ENCODE measurements at places on chromosomes 2 and 18.

GRCh38 chr18:377088-377487 lies 109.2 kb upstream of the THOC1 start:
- DNase-seq: no peak

GRCh38 chr2:216880509-216881184 lies 20.8 kb upstream of the TNP1 start:
- no peak for DNase-seq

DNA sequence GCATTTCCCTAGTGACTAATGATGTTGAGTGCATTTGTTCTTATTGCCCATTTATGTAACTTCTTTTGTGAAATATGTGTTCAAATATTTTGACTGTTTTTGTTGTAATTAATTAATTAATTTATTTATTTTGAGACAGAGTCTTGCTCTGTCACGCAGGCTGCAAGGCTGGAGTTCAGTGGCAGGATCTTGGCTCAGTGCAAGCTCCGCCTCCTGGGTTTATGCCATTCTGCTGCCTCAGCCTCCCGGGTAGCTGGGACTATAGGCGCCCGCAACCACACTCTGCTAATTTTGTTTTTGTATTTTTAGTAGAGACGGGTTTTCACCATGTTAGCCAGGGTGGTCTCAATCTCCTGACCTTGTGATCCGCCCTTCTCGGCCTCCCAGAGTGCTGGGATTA lies 71.9 kb downstream of the TAF4B start:
- no peak for DNase-seq

- DNase-seq: no peak
Measured at GRCh38 chr2:133894429-133894828, 326.2 kb upstream of the NCKAP5 start.

GRCh38 chr18:79554321-79554720 lies 125.3 kb upstream of the CTDP1 start:
- no peak for DNase-seq

GRCh38 chr2:33518200-33518599 lies 41.8 kb downstream of the RASGRP3 start:
- no peak for DNase-seq

DNA sequence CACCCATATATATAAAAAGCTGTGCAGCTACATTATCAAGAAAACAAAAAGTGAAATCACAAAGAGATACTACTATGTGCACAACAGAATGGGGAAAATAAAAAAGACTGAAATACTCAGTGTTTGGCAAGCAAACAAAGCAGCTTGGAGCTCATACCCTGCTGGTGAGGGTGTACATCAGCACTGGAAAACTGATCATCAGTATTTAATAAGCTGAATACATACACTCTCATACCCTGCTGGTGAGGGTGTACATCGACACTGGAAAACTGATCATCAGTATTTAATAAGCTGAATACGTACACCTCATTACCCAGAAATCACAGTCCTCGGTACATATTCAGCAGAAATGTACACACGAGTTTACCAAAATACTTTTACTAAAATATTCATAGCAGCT lies 220.8 kb downstream of the SPP2 start:
- no peak for DNase-seq

GRCh38 chr18:50721451-50722120 lies 98.2 kb downstream of the MRO start:
- DNase-seq: no peak

DNA sequence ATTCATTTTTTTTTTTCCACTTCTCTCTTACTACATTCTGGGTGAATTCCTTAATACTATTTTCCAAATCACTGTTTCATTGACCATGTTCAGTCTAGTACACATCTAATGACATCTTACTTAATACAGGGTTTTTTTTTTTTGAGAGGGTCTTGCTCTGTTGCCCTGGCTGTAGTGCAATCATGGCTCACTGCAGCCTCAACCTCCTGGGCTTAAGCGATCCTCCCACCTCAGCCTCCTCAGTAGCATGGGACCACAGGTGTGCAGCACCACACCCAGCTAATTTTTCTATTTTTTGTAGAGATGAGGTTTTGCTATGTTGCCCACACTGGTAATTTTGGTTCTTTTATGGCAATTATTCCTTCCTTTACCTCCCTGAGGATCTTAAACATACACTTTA lies 29.4 kb downstream of the FBXO11 start:
- no peak for DNase-seq

DNA sequence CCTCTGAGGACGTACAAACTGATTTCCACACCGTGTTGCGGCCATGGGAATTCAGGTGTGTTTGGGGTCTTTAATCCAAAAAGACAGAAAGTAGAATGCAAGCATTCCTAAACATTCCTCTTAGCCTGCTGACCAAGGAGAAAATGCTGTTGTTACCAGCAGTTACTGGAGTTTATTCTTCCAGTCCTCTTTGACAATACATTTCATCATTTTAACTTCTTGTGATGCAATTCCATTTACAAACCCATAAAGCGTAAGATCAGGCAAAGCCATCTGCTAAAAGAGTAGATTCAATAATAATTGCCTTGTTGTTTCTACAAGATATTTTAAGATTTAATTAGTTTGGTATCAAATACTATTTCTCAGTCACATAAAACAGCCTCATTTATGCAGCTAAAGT lies 32.7 kb downstream of the SPIRE1 start:
- no peak for DNase-seq

- DNase-seq: no peak
Measured at GRCh38 chr2:70709275-70710037, 58.5 kb downstream of the ADD2 start.

DNA sequence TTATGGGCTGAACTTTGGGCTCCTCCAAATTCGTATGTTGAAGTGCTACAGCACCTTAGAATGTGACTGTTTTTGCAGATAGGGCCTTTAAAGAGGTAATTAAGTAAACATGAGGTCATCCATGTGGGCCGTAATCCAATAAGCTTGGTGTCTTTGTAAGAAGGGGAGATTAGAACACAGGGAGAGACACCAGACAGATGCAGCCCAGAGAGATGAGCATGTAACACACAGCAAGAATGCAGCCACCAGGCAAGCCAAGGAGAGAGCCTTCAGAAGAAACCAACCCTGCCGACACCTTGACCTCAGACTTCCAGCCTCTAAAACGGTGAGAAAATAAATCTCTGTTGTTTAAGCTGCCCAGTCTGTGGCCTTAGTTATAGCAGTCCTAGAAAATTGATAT lies 74.3 kb downstream of the HRH4 start:
- no peak for DNase-seq

DNA sequence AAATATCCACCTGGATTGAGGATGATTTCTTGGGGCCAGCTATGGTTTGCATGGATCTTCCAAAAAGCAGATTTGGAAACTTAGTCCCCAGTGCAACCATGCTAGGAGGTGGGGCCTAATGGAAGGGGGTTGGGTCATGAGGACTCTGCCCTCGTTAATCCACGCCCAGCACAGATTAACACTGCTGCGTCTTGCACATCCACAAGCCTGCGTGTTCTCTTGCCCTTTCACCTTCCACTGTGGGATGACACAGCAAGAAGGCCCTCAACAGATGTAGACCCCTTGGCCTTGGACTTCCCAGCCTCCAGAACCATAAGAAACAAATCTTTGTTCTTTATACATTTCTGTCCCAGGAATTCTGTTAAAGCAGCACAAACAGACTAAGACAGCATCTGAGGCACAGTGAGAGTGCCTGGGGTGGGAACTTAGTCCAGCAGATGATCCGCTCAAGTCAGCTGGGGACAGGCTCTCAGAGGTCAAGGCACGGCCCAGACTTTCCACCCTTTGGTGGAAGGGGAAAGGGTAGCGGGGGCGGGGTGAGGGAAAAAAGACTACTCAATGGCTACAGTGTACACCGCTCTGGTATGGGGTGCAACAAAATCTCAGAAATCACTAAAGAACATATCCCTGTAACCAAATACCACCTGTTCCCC lies 2.4 kb downstream of the RAB17 start:
- DNase-seq: no peak

- no peak for DNase-seq
Measured at GRCh38 chr2:37390777-37391176, 46.3 kb downstream of the QPCT start.

DNA sequence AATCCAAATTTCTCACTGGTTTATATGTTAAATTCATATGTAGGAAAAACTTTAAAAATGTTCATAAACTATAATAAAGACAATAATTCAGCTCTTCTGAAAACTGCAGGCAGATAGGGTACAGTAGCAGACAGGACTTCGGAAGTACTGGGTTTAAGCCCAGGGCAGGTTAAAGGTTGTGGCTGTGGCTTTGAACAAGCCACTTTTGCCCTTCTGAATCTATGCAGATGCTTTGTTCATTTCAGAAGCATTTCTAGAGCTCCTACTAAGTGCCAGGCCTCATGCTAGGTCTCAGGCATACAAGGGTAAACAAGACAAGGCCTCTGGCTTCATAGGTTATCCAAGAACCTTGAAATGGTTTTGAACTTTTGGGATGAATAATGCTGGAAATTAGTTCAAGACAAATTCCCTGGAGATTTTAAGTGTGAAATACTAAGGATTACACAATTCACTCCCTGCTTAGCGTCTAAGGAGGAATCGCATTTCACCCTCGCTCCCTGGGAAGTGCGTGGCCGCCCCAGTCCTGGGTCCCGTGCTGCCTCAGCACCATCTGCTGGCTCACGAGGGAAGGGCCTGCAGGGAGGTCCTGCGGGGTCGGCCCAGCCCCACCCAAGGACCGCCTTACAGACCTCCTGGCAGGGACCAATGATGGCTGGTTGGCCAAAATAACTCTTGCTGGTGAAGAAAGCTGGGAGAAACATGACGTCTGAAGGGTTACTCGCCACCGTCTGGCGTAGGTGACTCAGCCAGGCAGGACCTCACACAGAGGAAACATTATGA lies 67.7 kb upstream of the L3MBTL4 start:
- no peak for DNase-seq

DNA sequence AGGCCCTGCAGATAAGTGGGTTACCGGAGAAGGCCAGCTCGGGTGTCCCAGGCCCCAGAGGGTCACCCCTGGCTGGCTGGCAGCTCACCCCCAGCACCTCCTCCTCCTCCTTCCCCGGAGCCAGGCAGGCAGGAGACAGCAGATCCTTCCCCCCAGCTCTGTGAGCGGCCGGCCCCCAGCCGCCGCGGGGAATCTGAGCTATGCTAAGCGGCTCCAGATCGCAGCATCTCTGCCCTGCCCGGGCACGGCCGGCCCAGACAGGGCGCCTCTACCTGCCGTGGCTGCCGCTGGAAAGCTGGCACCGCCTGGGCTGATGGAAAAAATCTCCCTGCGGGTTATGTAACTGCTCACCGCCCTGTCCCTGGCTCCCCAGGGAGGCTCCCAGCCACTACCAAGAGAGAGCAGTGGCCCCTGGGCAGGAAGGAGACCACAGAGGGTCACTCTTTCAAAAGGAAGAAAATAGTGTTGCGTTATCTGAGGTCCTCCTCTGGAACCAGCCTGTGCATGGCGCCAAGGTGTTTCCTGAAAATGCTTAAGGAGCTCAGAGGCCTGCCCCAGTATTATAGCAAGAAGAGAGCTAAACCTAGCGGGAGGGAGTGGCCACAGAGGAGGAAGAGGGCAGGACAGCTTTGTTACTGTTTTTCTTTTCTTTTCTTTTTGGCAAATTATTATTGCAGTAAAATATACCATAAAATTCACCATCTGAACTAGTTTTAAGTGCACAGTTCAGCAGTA lies 179.0 kb downstream of the SMAD7 start:
- DNase-seq: no peak

DNA sequence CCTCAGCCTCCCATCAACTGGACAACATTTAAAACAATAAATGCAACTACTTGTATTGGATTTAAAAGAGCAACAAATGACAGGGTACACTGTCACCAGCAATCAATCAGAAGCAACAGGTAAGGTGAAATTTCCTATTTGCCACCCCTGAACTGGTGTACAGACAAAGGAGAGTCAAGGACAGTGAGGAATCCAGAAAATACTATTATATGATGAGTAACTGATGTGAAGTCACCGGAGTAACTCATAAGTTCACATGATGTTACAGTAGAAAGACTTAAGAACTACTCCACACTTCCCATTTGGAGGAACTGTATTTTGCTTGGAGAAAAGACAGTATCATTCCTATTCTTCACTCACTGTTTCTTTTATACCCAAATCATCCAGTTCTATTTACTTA lies 4.1 kb upstream of the STAT1 start:
- no peak for DNase-seq

- no peak for DNase-seq
Measured at GRCh38 chr18:22197668-22198067, 28.3 kb downstream of the GATA6 start.

GRCh38 chr18:3649135-3649632 lies 199.2 kb downstream of the TGIF1 start:
- no peak for DNase-seq

- DNase-seq: no peak
Measured at GRCh38 chr18:35289727-35290093, 319 bp downstream of the ZSCAN30 start.

- DNase-seq: no peak
Measured at GRCh38 chr2:209519271-209519670, 95.4 kb downstream of the MAP2 start.

DNA sequence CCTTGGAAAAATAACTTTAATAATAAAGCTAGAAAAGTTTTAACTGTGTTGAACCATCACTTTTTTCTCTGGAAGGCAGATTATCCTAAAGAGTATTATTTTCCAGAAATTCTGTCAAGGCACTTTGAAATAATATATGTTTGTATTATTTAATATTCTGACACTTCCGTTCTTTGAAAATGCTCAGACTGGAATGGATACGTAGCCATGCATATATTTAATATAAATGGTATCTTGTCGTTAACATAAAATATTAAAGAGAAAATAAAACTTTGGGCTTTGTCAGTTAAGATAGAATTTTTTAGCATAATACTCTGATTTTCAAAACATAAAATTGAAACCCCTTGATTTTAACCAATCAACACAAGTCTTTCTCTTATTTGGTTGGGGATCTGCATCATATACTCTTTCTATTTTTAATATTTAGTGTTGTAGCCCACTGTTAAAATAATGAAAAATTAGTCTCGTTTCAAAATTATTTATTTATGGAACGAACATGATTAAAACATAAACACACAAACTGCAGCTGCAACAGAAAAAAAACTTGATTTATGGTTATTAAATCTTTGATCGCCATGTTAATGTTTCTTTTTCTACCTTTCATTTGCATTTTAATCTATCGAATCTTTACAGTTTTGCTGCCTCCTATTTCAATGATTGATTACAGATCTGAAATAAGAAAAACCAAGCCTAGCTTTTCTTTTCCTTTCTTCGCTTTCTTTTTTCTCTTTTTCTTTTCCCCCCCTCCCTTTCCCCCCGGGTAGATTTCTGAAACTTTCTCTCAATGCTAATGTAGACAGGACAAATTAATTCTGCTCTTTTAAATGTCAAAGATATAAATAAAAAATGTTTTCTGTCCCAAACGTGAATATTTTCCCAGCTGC lies 145.5 kb downstream of the MEIS1 start:
- DNase-seq: no peak

DNA sequence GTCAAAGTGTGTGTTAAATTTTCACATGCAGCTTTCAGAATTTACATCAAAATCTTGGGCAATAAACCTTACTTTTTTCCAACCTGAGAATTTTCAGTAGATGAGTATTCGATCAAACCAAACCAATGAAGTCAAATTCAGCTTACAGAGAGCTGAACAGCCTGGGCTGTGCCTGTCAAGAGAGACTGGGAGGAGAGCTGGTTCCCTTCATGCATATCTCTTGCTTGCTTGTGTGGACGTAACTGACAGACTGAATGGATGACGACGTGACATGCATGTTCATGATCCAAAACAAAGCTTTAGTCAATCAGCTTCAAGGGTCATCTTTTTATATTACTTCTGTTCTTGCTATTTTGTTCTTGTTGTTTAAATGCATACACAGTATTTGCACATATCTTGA lies 145.2 kb downstream of the GALNT3 start:
- no peak for DNase-seq

- DNase-seq: no peak
Measured at GRCh38 chr2:168090366-168091135, 156.8 kb downstream of the STK39 start.

GRCh38 chr18:32091325-32091723 lies 350 bp upstream of the RNF138 start:
- DNase-seq: no peak
